T-helper 9 cell (primary cell): ENCODE measurements at places on chromosomes 7 and 10.

- DNase-seq: no peak
Observed at GRCh38 chr7:58086461-58086860, 636.5 kb downstream of the ZNF716 start.

GRCh38 chr10:132892004-132892403, 50.4 kb downstream of the CFAP46 start:
- DNase-seq: no peak

- DNase-seq: peak; percentile 51
Observed at GRCh38 chr7:8190119-8190895, 71.7 kb downstream of the ICA1 start.

DNA sequence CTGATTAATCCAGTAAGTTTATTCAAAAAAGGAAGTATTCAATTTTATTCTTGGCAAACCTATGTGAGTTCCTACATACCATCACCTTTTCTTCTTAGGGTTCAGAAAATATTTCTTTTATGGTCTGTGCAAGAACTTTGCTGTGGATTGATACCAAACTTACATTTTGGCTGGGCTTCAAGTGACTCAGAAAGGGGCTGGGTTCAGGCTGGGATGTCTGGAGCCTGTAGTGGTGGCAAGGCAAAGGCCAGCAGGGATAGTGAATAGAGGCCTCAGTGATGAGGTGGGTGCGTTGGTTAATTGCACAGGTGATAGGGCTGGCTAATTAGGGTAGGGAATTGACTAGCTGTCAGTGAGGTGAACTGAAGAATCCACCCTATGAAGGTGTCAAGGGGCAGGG, 40.2 kb upstream of the ATXN7L1 start:
- no peak for DNase-seq

DNA sequence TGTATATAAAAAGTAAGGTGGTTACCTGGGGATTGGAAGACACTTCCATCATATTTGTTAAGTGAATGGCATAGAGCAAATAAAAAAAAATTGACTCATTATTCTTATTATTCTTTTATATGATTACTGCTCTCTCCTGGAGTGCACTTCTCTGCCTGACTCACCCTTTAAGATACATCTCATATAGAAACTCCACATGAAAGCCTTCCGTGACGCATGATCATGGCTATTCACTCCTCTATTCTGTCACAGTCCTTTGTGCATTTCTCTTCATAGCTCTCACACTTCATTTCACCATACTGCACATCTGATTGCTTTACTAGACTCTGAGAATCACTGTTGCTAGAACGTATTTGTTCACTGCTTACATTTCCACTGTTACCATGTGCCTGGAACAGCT, 597.3 kb downstream of the CNTNAP2 start:
- no peak for DNase-seq

GRCh38 chr7:69898189-69898588, 299.9 kb downstream of the AUTS2 start:
- DNase-seq: no peak

DNA sequence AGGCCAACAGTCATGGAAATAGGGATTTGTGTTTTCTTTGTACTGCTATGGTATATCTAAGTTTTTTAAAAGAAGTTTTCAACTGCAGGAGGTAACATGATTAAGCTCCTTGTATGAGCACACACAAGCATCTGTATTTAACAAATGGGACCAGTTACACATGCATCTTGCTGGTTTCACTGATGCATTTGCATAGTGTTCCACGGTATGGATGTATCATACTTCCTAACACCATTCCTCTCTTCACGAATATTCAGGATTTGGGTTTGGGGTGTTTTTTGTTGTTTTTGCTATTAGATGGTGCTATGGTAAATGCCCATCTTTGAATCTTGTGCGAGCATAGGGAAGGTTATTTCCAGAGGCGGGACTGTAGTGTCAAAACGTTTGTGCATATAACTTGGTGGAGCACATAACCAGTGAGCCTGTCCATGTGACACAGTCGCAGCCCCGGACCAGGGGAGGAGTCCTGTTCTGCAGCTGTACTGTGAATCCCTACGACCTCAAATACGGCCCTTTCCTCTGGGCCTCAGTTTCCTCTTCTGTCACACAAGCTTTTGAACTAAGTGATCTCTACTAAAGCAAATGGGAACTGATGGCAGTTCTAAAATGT, 1.9 kb downstream of the H2BK1 start:
- DNase-seq: no peak

GRCh38 chr7:154881026-154881425, 121.9 kb downstream of the PAXIP1 start:
- DNase-seq: no peak

GRCh38 chr7:26084418-26084817, 67.6 kb upstream of the NFE2L3 start:
- no peak for DNase-seq

DNA sequence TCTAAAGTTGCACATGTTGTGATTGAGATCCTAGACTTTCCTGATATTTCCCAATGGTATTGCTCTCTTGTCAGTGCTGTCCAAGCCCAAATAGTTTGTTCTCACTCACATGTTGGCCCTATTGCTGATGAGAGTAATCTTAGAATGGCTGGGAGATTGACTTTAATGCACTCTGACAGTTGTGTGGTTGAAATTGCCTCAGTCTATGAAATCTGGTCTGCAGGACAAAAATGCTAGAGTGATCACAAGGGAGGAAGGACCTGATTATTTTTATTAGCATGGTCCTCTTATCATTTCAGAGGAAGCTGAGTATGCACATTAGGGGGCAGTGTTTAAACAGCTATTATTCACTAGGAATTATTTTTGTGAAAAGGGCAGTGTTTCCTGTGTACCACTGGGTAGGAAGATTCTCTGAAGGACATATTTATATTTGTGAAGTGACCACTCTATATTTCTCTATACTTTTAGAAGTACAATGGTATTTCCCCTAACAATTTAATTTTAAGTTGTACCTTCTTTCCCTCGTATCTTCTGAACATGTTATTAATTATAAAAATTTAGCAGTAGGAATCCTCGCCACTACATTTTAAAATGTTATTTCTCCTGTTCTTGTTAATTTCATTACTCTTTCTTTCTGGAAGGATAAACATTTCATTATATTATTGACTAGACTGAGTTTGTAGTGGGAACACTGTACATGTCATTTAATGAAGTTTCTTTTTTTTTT, 64.4 kb downstream of the SUGCT start:
- DNase-seq: no peak

- DNase-seq: no peak
Observed at GRCh38 chr7:69661342-69661741, 63.1 kb downstream of the AUTS2 start.

DNA sequence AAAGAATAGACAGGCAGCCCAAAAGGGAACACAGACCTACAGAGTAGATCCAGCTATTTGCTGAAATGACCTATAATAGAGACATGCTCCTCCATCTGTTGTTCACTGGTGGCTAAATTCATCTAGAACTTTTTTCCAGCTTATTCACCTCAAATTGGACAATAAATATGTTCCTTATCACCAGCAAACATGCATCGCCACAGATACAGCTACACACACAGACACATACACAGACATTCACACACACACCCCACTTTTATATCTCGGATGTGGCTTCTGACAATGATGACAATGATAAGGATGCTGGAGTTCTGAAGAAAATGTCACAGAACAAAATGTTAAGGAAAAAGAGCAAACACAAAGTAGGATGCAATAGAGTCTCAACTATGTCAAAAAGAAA, 175.4 kb downstream of the LSM5 start:
- no peak for DNase-seq

DNA sequence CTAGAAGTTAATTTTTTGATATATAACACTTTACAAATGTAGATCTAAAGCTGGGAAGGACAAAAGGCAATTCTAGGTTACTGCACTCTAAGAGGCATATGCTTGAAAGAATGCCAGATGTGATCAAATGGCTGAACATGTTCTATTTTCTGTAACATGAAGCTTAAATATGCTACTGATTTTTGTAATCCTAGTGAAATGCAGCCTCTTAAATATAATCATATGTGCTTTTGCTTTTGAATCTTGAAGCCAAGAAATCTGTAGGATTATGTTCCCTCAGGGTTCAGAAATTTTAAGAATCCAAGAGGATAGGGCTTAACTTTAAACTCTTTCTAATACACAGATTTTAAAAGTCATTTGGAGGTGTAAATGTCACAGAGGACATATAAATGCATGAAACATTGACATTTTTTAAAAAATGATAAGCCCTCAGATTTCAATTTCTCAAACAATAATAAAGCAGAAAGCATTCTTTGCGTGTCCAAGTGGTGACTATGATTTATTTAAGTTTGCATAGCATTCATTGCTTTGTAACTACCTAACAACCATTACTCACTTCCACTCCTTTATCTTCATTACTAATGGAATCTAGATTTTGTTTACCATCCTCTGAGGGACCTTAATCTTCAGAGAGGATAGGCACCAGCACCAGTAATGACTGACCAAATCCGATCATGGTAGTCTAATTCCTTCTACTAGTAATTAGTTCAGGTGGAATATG, 170.4 kb downstream of the MAGI2 start:
- DNase-seq: no peak

GRCh38 chr7:126501617-126502016, 751.1 kb downstream of the GRM8 start:
- DNase-seq: no peak
